Activated CD4-positive, alpha-beta T cell treated with anti-CD3 and anti-CD28 coated beads, Interleukin-2, amount 50 U/mL, for 48 hours (primary cell): ENCODE measurements at places on chromosomes 13 and 19.

DNA sequence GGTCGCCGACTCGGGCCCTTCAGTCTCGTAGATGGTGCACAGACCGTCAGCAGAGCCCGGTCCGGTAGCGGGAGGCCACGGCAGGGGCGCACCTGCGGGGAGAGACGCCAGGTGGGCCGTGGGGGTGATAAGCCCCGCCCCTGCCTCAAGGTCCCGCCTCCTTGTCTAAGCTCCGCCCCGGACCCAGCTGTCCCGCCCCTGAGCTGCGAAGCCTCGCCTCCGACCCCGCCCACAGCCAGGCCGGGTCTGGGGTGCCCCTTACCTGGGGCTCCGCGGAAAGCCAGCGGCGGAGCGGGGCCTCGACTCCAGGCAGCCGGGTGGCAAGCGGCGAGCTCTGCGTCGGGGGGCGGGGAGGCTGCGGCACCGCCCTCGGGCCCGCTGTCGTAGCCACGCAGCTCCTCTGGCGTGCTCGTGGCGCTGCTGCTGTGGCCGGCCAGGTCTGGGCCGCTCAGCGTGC, 4.7 kb downstream of the PRR36 start:
- DNase-seq: peak; percentile 78

GRCh38 chr19:4373601-4374497, 26.5 kb downstream of the SH3GL1 start:
- DNase-seq: no peak

- no peak for DNase-seq
Observed at GRCh38 chr19:47723581-47723940, 10.3 kb downstream of the EHD2 start.

- DNase-seq: no peak
Observed at GRCh38 chr13:113647351-113648215, 10.4 kb downstream of the ATP4B start.

GRCh38 chr13:30551189-30551588, 66.5 kb upstream of the USPL1 start:
- no peak for DNase-seq

GRCh38 chr19:39829702-39830275, 4.2 kb downstream of the DYRK1B start:
- no peak for DNase-seq

DNA sequence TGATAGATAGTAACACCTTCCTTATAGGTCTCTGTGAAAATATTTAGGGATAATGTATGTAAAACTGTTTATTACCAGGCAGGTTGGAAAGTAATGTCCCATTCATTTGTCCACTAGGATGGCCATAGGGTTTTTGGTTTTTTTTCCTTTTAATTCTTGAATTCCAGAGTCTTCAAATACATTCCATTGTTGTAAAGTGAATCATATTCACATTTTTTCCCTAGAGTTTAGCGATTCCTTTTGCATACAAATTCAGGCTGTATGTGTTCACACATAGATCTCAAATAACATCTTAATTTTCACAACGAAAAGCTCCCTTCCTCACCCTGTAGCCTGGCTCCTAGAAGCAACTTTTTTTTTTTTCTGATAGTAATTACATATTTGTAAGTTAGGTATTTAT, 1.8 kb upstream of the ZNF557 start:
- DNase-seq: no peak

GRCh38 chr13:26867451-26868091, 107.0 kb upstream of the GPR12 start:
- peak; percentile 13 for DNase-seq

- no peak for DNase-seq
Observed at GRCh38 chr13:114155926-114156883, 22.9 kb upstream of the CFAP97D2 start.

- DNase-seq: no peak
Observed at GRCh38 chr19:6685962-6686627, 16.1 kb upstream of the TNFSF14 start.

DNA sequence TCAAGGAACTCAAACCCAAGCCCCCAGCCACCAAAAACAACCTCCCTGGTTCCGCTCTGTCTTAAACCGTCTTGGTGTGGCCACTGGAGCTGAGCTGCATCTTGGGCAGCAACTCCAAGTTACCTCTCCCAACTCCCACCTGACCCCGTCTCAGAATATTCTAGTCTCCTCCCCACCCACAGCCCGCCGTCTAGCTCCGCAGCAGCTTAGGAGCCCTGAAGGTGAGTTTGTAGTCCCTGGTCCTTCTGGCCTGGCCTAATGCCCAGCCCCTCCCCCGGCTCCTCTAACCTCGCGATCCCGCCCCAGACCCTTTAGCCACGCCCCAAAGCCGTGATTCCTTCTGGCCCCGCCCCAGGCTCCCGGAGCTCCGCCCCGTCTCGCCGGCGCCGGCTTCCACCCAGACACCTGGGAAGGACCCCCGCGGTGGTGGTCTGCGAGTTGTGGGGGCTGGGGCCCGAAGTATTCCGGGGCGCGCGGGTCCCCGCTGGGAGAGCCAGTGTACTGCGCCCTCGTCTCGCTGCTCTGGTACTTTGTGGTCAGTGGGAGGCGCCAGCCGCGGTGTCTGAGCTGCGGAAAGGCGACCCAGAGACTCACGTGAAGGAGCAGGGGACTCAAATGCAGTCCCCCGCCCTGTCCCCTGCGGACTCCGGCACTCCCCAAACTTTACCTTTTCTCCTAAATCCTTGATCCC, 2.5 kb upstream of the LHB start:
- DNase-seq: peak; percentile 68

- DNase-seq: no peak
Observed at GRCh38 chr19:49119411-49120324, at the start of gene PPFIA3. TSS of gene PPFIA3 (plus strand) at chr19:49119544. CDS start at chr19:49127874, 8,330 bp downstream.

GRCh38 chr13:35992964-35993363, 138.2 kb downstream of the DCLK1 start:
- DNase-seq: no peak

DNA sequence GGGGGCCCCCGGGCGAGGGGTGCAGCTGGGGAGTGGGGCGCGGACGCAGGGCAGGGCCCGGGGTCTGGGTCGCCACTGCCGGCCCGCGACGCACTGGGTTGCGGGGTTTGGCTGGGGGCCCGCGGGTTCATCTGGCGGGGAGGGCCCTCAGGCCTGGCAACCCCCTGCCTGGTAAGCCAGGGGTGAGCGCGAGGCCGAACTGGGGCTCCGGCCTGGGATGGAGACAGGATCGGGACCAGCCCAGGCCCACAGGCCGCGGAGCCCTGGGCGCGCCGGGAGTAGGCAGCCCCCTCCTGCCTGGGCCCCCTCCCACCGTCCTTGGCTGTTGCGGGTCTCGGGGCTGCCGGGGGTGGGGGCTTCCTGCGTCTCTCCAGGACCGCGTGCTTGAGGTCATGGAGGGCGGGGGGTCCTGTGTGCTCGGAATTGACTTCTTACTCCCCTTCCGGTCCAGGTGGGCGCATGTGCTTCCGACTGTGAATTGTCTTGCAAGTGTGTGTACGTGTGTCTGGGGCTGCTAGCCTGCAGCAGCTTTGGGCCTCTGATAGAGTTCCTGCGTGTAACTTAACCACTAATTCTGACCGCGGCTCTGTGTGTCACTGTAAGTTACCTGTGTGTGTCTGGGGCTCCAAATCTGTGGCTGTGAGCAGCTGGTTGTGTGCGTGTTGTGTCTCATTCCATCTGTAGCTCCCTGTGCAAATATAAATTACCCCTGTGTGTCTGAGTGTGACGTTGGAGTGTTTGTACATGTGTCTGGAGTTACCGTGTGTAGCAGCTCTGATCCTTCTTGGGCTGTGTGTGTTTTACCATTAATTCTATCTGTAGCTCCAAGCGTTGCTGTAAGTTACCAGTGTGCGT, 751 bp downstream of the GRAMD1A start:
- peak; percentile 73 for DNase-seq

GRCh38 chr19:32232449-32232848, 113.0 kb upstream of the ZNF507 start:
- no peak for DNase-seq

- no peak for DNase-seq
Observed at GRCh38 chr13:49419276-49419675, 24.6 kb downstream of the CAB39L start.

GRCh38 chr13:45816427-45816826, 35.1 kb downstream of the SIAH3 start:
- DNase-seq: no peak

DNA sequence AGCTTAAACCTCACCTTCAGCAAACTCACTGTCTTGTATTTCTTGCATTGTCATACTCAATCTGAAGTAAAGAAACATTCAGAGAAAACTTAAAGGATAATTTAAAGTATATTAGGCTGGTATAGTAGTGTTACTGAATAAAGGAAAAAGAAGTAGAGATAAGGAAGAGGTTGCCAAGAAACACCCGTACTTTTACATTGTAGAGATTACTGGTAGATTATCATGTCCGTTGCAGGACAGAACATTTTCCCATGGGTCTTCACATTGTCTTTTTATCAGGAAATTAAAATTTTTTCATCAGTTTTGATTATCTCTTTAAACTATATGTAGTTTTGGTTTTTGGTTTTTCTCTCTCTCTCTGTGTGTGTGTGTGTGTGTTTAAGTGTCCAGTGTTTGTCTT, 19.9 kb upstream of the GPR183 start:
- DNase-seq: no peak

DNA sequence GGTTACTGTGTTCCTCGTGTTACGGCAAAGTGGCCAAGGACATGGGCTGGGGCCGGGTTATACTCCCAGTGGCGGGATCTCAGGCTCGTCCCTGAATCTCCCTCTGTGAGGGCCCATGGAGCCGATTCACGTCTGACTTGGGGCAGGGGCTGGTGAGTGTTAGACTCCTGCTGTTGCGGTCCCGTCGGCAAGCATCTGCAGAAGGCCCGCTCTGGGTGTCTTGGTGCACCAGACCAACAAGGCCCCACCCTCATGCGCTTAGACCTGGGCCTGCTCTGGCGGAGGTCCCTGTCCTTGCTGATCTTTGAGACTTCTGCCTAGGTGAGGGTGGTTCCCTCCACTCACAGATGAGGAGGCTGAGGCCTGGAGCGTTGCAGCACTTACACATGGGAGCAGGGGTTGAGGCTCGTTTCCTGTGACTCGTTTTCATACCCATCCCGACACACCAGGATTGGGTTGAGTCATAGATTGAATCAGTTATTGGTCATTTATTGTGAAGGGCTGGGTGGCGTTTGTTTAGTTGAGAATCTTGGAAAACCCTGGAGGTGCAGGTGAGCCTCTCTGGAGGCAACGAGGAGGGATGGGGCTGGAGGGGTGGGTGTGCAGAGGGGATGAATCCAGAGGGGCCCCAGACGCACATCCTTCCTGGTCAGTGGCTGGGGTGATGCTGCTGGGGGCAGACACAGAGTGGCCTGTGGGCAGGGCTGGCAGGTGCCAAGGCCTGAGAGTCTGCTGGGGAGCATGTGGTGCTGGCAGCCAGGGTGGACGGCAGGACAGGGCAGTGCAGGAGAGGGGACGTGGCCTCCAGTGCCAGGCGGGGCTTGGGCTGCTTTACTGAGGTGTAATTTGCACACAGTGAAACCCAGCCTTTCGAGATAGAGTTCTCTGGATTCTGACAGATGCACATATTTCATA, 4.6 kb downstream of the EPN1 start:
- no peak for DNase-seq

DNA sequence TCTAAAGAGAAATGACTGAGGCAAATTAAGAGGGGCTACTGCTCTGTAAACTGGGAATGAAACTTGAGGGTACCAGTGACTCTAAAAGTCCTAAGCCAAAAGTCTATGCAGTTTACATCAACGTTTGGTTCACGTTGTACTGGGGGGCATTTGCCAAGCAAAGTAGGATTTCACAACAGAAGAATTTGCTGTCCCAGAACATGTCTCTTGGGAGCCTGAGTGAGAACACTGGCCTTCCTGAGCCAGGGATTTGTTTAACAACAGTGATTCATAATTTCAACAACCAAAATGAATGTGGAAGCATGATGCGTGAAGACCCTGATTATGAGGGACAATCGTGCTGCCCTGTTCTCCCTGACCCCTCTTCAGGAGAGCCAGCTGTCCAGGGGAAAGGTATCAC, 178.0 kb downstream of the OXGR1 start:
- no peak for DNase-seq

DNA sequence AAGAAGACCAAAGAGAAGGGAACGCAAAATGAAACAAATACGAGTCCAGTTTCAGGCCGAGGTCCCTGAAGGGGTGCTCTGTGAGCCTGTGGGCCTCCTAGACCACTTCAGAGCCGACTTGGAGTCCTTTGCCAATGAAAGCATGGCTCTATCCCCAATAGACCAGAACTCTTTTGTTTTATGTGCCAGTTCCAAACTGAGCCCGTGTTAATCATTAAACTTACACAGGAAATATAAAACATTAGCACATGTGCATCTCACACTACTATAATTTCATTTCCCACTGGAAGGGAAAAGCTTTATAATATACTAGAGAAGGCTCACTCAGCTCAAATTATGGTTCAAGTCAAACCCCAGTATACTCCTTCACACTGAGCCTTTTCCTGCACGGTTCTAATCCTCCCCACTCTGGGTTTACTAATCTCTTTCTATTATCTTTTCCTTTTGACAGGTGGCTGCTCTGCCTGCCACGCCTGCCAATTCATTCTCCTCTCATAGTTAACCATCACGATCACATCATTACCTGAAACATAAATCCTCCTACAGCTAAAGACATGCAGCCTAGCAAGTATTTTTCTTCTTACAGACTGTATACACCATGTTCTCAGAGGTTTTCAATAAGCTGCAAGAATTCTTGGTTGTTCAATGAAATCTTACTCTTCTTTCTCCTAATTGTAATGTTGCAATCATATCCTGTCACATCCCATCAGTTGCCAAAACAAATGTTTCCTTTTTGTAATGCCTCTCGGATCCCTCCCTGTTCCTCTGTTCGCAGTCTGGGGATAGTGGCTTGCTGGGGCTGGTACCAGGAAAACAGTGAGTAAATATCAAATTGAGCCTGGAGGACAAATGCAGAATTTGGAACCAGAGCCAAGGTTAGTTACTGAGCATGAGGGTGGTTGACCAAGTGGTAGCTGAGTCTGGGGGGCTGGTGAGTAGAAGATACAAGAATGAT, 18.8 kb upstream of the WASF3 start:
- no peak for DNase-seq

- DNase-seq: no peak
Observed at GRCh38 chr19:18814063-18814462, 17.7 kb upstream of the UPF1 start.

- DNase-seq: no peak
Observed at GRCh38 chr19:8238251-8238650, 29.1 kb downstream of the CERS4 start.

DNA sequence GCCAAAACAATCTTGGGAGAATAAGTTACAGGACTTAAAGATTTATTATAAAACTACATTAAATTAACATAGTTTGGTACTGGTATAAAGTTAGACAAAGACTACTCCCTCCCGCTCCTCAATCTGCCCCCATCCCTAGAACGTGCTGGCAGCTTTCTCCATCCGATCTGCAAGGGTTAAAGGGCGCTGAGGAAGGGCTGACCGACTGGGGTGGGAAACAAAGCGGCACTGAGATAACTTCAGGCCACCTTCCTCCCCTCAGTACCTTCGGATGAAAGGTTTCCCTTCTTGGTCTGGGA, 790 bp upstream of the SUGT1 start:
- DNase-seq: no peak

DNA sequence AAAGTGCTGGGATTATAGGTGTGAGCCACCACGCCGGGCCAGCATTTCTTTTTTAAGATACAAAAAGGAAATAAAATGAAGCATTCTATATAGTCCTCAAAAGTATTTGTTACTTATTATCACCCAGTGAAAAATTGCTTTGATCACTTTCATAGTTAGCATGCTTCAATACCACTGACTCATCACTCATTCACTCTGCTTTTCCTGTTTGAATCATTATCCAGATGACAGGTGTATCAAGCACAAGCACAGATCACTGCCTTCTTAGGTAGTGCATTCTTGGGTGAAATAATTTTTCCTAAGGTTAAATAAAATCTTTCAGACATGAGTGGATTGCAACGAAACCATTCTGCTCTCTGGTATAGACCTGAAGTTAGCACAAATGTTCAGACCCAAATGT, 35.8 kb upstream of the SPART start:
- DNase-seq: no peak
